ENCODE measurements at places on chromosomes 5 and 9.

DNA sequence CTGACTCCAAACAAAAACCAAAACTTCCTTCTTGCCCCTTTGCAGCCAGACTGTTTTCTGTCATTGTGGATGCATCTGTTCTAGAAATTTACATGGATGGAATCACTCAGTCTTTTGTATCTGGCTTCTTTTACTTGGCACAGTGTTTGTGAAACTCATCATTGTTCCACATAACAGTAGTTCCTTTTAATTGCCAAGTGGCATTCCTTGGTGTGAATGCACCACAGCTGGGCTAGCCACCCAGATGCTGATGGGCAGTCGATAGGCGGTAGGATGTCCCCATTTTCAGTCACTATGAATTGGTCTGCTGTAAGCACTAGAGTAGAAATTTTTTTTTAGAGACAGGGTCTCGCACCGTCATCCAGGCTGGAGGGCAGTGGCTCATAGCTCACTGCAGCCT, 6.3 kb upstream of the CLPTM1L start:
- DNase-seq = no peak

GRCh38 chr9:123522251-123522650, 166.3 kb downstream of the CRB2 start:
- DNase-seq = no peak

GRCh38 chr5:161548487-161549094, 2.1 kb upstream of the GABRB2 start:
- DNase-seq = no peak

- DNase-seq = no peak
Measured at GRCh38 chr5:33526755-33527154, 86.0 kb downstream of the TARS1 start.

- DNase-seq = no peak
Measured at GRCh38 chr5:164394686-164395194, 889.3 kb downstream of the MAT2B start.

GRCh38 chr9:21866302-21866701, 63.9 kb downstream of the MTAP start:
- no peak for DNase-seq

DNA sequence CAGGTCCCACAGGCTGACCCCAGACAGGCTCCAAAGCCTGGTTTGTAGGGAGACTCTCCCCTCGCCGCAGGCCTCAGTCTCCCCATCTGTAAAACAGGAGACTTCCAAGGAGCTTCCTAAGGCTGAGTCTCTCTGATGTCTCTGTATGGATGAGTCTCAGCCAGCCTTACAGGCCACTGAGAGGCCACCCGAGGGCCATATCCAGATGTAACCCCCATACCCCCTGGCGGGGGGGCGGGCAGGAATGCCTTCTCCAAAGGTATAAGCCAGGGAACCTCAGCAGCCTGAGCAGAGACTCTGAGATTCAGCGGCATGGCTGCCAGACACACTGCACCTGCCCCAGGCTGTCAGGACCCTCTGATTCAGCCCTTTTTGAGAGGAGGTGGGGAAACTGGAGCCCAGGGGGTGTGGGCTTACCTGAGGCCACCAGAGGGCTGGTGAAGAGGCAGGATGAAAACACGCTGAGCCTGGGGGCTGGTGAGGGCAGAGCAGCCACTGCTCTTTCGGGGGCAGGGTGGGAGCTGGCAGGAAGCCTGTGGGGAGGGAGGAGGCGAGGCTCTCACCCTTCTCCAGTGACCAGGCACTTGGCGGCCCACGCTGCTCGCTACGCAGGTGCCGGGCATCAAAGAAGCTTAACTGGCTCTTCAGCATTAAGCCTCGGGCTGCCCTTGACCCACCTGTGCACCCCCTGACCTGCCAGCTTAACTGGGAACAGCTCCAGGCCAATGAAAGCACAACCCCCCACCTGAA, 5.5 kb upstream of the SUSD3 start:
- DNase-seq = no peak
